ENCODE measurements at places on chromosomes 1 and 21.

DNA sequence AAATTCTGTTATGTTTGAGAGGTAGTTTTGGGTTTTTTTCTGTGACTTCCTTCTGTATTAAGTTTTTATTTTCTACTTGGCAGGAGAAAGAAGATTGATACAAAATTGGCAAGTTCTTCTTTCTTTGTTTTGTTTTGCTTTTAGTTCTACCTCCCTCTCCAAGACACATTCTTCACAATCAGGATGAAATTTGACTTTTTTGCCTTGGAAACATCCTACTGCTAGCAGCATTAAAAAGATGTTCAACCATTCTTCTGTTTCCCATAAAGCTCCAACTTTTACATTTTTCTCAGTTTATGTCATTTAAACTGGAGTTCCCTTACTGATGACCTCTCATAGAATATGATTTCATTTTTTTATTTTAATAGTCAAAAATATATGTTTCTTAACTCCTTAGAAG is 234.8 kb downstream of the NCAM2 start:
- no peak for DNase-seq

GRCh38 chr1:81805537-81806431 is 5.0 kb downstream of the ADGRL2 start:
- DNase-seq: no peak

GRCh38 chr1:64163431-64163830 is 40.0 kb upstream of the UBE2U start:
- DNase-seq: no peak

- DNase-seq: no peak
These were observed 35.8 kb downstream of the S100B start for GRCh38 chr21:46569081-46569480.

GRCh38 chr1:175127565-175127964 is 59.9 kb downstream of the TNN start:
- DNase-seq: no peak

Data from cerebellum (tissue), 4 donors.